ENCODE measurements at places on chromosomes 4 and X.

GRCh38 chr4:71050809-71051208 lies 57.4 kb downstream of the DCK start:
- H3K4me3 ChIP-seq, result no peak overlapping the region
- no peaks in the 10 kb centered on the region for H3K4me1 ChIP-seq
- H3K27me3 ChIP-seq, result no peaks in the 10 kb centered on the region
- no peaks in the 10 kb centered on the region for H3K36me3 ChIP-seq
- DNase-seq, result no peak

DNA sequence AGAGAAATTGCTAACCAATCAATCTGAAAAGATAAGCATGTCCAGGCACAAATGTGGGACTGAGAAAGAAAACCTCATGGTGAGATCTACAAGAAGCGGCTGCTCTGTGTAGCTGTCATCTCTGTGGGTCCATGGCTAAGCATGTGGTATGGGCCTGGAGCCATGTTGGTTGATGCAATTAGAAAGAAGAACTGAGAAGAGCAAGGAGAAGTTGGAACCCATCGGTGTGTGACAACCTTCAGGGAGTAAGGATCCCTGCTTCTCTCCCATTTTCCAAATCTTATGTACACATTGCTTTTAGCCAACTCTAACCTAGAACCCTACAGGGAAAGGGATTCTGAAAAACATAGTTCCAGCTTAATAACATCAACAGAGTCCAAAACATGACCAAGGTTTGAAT lies 890.2 kb downstream of the FSTL5 start:
- H3K4me1 ChIP-seq, result no peaks in the 10 kb centered on the region
- H3K27ac ChIP-seq, result no peak overlapping the region
- no peak overlapping the region for H3K4me3 ChIP-seq
- no peaks in the 10 kb centered on the region for H3K36me3 ChIP-seq

GRCh38 chrX:138711399-138712347 lies at the start of gene FGF13:
FGF13 (minus strand) TSS chrX:138711717; CDS start chrX:138711003, 714 bp downstream.
- peaks cover 89% of the 10 kb centered on the region for H3K27me3 ChIP-seq
- no peak within 1 kb of the TSS for H3K4me3 ChIP-seq
- DNase-seq, result no peak
- H3K27ac ChIP-seq, result no peak within 1 kb of the TSS
- no peaks in the 10 kb centered on the region for H3K4me1 ChIP-seq

DNA sequence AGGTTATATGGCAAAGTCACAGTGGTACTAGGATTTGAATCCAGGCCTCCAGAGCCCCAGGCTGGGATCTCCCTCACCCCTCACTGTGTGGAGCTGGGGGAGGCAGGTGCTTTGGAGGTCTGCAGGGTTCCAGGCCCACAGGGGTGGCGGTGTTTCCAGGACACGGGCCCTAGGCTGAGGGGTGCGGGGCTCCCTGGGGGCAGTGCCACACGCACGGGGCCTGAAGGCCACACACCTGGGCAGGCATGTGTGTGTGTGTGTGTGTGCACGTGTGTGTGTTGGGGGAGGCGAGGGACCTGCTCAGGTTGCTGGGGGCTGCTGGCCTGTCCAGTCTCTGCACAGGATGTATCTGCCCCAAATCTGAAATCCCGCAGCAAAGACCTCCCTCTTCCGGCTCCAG lies 18.8 kb downstream of the SH3TC1 start:
- no peak overlapping the region for H3K27ac ChIP-seq
- H3K4me3 ChIP-seq, result no peak overlapping the region
- DNase-seq, result no peak
- H3K4me1 ChIP-seq, result peaks cover 20% of the 10 kb centered on the region
- H3K27me3 ChIP-seq, result no peaks in the 10 kb centered on the region

DNA sequence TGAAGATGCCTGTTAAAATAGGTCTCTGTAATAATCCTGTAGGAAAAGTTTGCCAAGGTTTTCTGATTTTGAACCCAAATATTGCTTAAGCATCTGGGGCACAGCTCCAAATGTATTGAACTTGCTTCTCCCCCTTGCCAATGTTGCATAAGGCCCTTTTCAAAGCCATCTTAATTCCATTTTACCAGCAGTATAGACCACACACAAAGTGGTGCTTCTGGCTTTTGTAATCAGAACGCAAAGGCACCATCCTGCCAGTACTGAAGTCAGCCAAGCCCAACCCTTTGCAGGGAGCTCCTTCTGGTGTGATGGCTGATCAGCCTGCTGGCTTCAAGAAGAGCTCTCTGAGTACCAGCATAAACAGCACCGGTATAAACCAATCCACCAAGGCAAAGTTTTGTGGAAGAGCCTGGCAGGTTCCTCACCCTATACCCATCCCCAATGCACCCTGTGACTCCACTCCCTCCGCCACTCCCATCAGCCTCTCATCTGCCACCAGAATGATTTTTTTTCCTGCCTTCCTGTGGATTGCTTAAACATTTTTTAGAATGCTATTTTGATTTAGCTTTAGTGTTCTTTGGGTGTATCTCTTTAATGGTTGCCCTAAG lies 39.2 kb upstream of the USP9X start:
- H3K27me3 ChIP-seq, result peaks cover 60% of the 10 kb centered on the region
- DNase-seq, result no peak
- no peaks in the 10 kb centered on the region for H3K36me3 ChIP-seq
- no peak overlapping the region for H3K4me3 ChIP-seq
- no peaks in the 10 kb centered on the region for H3K4me1 ChIP-seq

GRCh38 chr4:30208731-30209435 lies 511.3 kb upstream of the PCDH7 start:
- H3K27me3 ChIP-seq, result no peaks in the 10 kb centered on the region
- H3K27ac ChIP-seq, result no peak overlapping the region
- no peaks in the 10 kb centered on the region for H3K4me1 ChIP-seq
- no peaks in the 10 kb centered on the region for H3K36me3 ChIP-seq
- DNase-seq, result no peak
- no peak overlapping the region for H3K4me3 ChIP-seq

GRCh38 chr4:164890691-164891090 lies 13.7 kb downstream of the APELA start:
- peaks cover 15% of the 10 kb centered on the region for H3K27me3 ChIP-seq
- H3K4me3 ChIP-seq, result no peak overlapping the region
- H3K27ac ChIP-seq, result no peak overlapping the region
- DNase-seq, result no peak

- H3K27ac ChIP-seq, result no peak overlapping the region
- H3K4me1 ChIP-seq, result peaks cover 2% of the 10 kb centered on the region
- DNase-seq, result no peak
- no peaks in the 10 kb centered on the region for H3K27me3 ChIP-seq
- no peak overlapping the region for H3K4me3 ChIP-seq
These were observed 50.4 kb downstream of the FABP2 start for GRCh38 chr4:119271361-119272085.

DNA sequence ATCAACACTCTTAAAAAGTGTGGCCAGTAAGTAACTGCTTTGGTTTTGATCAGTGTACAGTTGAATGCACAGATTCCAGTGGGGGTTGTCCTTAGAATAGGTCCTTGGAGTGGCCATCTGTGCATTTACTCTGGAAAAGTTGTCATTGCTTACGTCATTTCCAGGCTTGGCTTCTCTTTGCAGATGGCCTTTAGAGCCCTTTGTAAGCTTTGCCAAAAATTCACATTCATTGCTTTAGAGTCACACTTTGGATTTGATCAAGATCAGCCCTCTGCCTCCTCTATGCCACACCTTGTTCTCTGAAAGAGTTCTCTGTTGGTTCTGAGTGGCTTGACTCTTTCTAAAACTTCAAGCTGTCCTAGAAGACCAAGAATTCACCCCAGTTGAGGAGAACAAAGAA lies 83.9 kb downstream of the MAMLD1 start:
- DNase-seq, result no peak
- no peaks in the 10 kb centered on the region for H3K36me3 ChIP-seq
- H3K4me1 ChIP-seq, result peaks cover 9% of the 10 kb centered on the region
- H3K4me3 ChIP-seq, result no peak overlapping the region
- no peak overlapping the region for H3K27ac ChIP-seq

DNA sequence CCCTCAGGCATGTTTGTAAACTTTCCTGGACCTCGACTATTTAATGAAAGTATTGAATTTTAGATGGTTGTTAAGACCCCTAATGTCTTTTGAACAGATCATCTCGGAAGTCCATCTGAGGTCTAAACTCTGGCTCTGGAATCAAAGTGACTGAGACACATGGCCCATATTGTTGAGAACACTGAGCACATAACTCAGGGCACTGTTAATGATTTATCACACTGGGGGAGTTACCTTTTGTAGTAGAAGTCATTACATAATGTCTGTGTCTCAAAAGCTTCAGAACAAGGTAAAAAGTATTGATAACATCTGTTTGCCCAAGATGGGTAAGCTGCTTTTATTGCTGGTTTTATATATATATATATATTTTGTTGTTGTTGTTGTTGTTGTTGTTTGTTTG lies 103.4 kb upstream of the HS3ST1 start:
- H3K27me3 ChIP-seq, result no peaks in the 10 kb centered on the region
- H3K4me3 ChIP-seq, result no peak overlapping the region
- H3K4me1 ChIP-seq, result no peaks in the 10 kb centered on the region
- peaks cover 3% of the 10 kb centered on the region for H3K36me3 ChIP-seq

- H3K4me3 ChIP-seq, result no peak overlapping the region
- no peaks in the 10 kb centered on the region for H3K36me3 ChIP-seq
- no peaks in the 10 kb centered on the region for H3K4me1 ChIP-seq
- DNase-seq, result no peak
- no peak overlapping the region for H3K27ac ChIP-seq
These were observed 123.0 kb upstream of the TET2 start for GRCh38 chr4:105023668-105024055.

GRCh38 chr4:148248824-148249223 lies 193.4 kb downstream of the NR3C2 start:
- H3K4me3 ChIP-seq, result no peak overlapping the region
- DNase-seq, result no peak
- H3K27me3 ChIP-seq, result no peaks in the 10 kb centered on the region
- peaks cover 28% of the 10 kb centered on the region for H3K4me1 ChIP-seq

Measured in activated T-cell treated with anti-CD3 and anti-CD28 coated beads, Interleukin-2, amount 50 U/mL, for 24 hours (primary cell).